Eye (tissue), 1 donor: ENCODE measurements at places on chromosomes 12 and 14.

- DNase-seq, result no peak
Measured at GRCh38 chr12:124233041-124233796, 61.7 kb upstream of the RFLNA start.

- no peak for DNase-seq
Measured at GRCh38 chr14:32426028-32426427, 96.9 kb downstream of the AKAP6 start.

GRCh38 chr14:66070542-66071319 is 415.4 kb upstream of the CCDC196 start:
- peak; percentile 82 for DNase-seq

- DNase-seq, result peak; percentile 72
Measured at GRCh38 chr14:104665114-104665656, 24.2 kb upstream of the INF2 start.

DNA sequence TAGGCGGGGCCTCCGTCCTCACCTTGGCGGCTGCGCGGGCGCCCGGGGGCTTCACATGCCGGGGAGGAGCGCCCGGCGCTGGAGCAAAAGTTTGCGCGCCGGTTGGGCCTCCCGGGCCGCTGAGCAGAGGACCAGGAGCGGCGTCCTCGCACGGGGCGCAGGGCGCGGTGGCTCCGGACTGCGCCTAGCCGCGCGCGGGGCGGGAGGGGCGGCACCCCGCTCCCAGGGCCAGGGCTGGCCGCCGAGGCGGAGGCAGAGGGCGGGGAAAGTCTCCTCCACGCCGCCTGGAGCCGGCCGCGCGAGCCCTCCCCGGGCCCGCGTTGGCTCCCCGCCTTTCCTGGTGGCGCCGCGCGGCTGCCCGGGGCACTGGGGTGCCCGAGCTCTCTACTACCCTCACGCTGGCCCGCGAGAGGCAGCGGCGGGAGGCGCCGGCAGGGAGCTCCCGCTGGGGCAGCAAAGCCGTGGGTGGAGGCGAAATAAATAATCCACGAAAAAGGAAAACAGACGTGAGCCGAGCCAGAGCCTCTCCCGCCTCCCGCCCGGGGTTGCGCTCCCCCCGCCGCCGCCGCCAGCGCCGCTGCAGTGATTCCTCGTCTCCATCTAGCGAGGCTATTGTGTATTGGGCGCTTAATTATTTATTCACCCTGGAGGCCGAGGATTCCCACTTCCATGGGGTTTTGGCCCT is 400 bp upstream of the PRIMA1 start:
- DNase-seq, result peak; percentile 86

DNA sequence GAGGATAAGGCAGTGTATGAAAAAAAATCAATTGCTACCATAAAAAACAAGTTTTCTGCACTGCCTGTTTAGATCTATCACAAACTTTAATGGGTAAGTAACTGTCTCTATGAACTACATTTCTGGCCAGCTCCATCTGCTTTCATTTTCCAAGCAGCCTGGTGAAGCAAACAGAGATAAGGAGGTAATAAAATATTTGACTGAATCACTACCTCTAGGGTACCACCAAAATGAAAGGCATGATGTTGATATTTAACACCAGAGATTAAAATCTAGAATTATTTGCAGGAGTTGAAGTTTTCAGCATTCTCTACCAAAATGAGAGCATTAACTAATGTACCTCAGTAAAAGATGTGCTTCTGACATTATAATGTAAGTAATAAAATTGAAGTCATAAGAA is 863.5 kb upstream of the MGAT4C start:
- DNase-seq, result no peak

DNA sequence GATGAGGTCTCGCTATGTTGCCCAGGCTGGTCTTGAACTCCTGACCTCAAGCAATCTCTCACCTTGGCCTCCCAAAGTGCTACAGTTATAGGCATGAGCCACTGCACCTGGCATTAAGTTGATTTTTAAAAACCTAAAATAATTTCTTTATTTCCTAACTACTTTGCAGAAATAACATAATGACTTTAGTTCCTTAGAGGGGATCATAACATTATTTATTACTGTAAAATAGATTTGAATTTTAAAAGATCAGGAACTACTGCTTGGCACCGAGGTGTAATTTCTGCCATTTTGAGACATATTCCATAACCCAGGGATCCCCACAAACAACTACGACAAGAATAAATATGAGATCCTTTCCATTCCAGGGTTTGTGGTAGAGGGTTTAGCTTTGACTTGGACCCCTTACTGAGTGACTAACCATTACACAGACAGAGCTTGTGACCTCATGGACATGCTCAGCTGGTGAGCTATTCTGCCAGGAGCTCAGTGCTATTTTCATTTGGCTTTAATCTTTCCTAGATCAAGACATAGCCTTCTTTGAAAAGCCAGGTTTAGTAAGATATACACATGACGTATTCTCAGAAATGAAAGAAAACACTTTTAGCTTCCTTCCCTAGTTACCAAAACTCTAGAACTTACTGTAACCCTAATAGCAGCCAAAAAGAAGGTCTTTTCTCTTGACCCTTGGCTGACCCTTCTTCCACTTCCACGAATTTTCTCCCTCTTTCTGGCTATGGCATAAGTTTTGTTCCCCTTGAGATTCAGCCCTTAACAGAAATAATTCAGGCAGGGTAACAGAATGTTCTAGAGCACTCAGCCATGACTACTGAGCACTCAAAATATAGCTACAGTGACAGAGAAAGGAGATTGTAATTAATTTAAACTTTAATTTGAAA is 75.1 kb upstream of the NUDT4 start:
- DNase-seq, result peak; percentile 48
